ENCODE measurements at places on chromosomes 11 and 22.
A peak's percentile ranks its signal among the peaks of the same experiment; 100 is the strongest.

GRCh38 chr11:65525546-65526480 is 930 bp downstream of the SCYL1 start:
- no peak for DNase-seq

DNA sequence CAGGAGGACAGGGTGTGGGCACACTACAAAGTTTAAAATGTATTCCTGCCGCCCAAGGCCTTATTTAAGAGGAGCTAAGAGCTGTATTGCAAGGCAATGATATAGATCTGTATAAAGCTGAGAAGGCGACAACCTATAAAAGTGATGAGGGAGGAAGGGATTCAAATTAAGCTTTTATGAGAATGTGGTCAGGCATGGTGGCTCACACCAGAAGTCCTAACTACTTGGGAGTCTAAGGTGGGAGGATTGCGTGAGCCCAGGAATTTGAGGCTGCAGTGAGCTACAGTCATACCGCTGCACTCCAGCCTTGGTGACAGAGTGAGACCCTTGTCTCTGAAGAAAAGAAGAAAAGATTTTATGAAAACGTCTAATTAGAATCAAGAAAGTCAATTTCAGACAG is 9.7 kb upstream of the GLB1L3 start:
- no peak for DNase-seq

DNA sequence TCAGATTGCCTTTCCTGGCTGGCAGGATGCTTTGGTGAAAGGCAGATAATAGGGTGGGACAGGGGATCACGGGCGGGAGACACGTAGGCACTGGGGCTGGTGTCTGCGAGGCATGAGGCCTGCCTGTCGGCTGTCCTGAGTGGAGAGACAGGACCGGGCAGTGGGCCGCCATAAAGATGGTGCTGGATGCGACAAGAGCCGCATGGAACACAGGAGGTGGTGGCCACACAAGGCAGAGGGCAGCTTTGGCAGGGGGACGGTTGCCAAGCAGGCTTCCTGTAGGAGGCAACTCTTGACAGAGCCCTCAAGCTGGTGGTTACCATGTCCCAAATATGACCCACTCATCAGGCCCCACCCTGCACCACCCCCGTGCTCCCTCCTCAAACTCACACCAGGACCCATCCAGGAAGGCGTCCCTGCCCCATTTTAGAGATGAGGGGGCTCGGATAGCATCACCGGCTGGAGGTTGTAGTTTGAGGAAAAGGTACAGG is 4.9 kb upstream of the PPARA start:
- DNase-seq: no peak

DNA sequence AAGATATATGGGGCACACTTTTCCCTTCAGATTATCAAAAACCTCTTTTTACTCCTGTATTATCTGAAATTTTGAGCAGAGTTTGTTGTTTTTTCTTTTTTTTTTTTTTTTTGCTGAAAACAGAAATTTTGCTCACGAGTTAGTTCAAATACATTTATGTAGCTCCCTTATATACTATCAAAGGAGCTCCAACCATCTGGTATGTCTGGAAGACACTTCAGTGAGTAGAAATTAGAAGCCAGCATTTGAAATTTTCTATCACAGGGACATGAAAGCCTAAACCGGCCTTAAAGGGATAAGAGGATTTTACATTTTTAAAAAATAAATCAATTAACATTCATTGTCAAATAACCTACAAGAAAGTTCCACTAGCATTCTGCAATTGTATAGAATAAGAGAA is 73.3 kb downstream of the DDIAS start:
- no peak for DNase-seq

GRCh38 chr11:83726316-83726715 is 440.1 kb upstream of the CCDC90B start:
- DNase-seq: no peak

GRCh38 chr11:69249311-69250185 is 44.4 kb upstream of the MYEOV start:
- DNase-seq: no peak

- DNase-seq: no peak
Measured at GRCh38 chr11:78080818-78081495, 1.3 kb upstream of the NDUFC2 start.

DNA sequence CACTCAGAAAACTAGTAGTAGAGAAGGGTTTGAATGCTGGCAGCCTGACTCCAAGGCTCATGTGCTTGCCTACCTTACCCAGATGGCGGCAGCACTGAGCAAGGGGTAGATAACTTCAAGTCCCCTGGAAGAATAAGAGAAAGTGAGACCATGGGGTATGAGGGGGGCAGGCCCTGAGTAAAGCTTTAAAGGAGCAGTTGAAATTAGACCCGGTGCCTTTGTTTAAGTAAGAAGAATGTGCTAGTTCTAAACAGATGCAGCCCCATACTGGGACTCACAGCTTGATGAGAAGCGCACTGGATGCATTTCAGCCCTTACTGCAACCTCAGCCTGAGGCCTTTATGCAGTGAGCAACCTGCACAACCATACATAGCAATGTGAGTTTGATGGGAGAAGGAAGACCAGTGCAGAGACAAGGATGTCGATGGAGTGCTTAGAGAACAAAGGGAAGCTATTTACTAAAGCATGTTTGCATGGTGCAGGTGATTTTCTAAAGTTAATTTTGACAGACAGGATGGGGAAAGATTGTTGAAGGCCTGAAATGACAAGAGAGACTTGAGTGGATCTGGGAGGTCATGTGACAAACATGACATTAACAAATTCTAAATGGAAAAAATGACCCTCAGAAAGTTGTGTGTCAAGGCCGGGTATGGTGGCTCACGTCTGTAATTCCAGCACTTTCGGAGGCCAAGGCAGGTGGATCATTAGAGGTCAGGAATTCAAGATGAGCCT is 27.1 kb upstream of the TMA7B start:
- peak; percentile 26 for DNase-seq

DNA sequence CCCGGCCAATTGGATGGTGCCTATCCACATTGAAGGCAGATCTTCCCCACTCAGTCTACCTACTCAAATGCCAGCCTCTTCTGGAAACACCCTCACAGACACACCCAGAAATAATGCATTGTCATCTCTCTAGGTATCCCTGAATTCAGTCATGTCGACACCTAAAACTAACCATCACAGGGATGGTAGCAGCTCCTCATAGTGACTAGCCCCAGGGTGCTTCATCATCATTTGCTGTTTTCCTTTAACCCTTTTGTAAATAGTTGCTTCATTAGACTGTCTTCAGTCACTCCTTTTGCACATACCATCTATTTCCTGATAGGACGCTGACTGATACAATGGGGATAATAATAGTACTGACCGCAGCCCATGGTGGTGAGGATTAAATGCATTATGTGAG is 18.8 kb upstream of the AMOTL1 start:
- DNase-seq: no peak

DNA sequence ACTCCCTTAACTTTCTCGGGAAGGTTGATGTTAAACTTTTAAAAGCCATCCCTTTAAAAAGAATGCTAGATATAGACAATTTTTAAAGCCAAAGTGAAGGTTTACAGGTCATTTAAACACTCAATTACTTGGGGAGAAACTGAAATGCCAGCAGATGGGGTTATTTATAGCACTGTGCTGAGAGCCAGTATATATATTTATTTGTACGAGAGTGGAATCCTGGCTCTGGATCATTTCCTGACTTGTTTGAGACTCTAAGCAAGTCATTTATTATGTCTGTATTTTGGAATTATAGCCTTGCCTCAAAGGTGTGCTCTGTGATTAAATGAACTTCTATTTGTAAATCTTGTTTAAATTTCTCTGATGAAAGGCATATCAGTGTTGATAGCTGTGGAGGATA is 6.8 kb upstream of the ZBED5 start:
- DNase-seq: no peak

- DNase-seq: no peak
Measured at GRCh38 chr11:102522312-102523188, 8.0 kb downstream of the MMP7 start.

- DNase-seq: peak; percentile 34
Measured at GRCh38 chr11:125128450-125128849, 17.0 kb upstream of the TMEM218 start.

DNA sequence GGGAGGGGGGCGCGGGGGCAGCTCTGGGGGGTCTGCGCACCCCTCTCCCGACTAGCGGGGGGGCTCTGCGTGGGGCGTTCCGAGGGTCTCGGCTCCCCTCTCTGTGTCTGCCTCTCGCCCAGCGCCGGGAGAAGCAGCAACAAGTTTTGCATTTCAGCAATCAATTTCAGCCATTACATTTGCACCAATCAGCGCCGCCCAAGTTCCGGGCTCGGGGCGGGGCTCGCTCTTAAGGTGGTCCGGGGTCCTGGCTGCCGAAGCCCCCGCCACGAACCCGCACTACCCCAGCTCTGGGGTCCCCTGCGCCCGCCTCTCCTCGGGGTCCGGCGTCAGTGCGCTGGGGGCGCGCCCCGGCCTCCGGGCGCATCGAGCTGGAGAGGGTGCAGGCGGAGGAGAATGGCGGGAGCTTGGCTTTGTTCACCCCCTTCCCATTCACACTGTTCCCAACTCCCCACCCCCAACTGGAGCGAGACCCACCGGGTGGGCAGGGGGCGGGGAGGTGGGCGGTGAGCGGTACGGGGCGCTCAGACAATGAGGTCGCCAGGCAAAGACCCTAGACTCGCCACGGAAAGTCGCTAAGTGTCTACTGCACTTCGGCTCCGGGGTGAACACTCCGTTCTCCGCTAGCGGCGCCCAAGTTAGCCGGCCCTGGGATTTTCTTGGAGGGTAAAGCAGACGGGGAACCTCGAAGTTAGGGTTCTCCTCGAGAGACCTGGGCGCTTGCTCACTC is at the start of gene MN1:
MN1 (minus strand) TSS at position 141 of the 730 bp plus-strand sequence. CDS start 1,213 bp downstream, outside the sequence.
- peak; percentile 82 for DNase-seq

- DNase-seq: no peak
Measured at GRCh38 chr11:122205036-122205435, 89.0 kb upstream of the BLID start.

DNA sequence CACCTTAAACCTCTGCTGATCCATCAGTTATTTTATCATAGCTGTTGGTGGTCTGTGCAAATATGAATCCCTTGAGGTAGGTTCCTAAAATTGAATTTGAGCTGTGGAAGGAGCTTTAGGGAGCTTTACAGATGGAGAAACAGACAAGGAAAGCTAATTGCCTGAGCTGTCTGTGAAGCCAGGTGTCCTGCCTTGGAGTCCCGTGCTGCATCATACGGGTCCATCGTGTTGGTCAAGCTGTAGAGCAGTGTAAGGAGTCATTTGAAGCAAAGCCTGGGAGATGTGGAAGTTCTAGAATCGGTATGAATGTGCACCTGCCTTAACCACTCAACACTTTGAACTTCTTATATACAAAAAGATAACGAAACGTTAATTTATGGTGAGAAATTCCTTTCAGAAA is 1.0 kb downstream of the POLA2 start:
- DNase-seq: peak; percentile 19

DNA sequence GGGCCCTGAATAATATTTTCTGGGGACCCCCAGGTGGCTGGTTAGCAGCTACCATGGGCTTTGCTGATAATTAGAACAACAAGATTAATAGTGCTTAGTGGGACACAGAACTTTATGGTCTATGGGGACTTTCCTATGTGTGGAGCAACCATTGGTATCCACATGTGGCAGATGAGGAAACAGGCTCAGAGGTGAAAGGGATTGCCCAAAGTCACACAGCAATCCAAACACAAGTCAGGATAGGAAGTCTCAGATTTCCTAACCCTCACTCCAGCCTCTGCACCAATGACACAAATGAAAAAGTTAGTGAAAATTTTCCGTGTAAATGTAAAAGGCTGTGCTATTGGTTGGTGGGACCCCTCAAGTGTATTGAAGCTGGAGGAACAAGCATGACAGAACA is 15.3 kb upstream of the SLCO2B1 start:
- DNase-seq: no peak

GRCh38 chr11:91220476-91221202 is 997.8 kb upstream of the CHORDC1 start:
- DNase-seq: no peak
